ENCODE measurements at places on chromosomes 2 and 18. TPM values are rescaled to one million over a fixed set of nuclear protein-coding genes. Genes with fewer than 3 reads are reported as not detected.

GRCh38 chr2:239278941-239279365 is 121.9 kb downstream of the HDAC4 start:
- DNase-seq: no peak

- DNase-seq: peak; percentile 88
Measured at GRCh38 chr2:128321784-128322714, 3.4 kb upstream of the HS6ST1 start.

DNA sequence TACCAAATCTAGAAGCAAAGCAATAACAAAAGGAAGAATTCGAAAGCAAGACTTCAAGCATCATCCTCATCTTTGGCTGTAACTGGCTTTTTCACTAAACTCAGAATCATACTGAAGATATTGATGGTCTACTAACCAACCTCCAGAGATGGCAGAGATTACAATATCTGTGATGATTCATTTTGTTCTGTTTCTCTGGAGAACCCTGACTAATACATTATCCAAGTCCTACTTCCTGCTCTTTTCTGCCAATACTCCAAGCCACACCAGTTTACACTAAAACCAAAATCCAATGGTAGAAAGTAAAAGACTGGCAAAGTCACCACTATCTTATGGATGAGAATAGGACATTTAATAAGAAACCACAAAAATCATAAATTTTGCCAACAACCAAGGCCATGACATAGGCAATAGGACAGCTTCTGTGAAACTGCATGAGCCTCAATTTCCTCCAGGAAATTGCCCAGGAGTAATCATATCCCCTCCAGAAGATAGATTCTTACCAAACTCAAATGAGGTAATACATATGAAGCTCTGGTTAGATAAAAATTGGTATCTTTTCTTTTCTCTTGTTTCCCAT is 159.8 kb downstream of the METTL4 start:
- no peak for DNase-seq

DNA sequence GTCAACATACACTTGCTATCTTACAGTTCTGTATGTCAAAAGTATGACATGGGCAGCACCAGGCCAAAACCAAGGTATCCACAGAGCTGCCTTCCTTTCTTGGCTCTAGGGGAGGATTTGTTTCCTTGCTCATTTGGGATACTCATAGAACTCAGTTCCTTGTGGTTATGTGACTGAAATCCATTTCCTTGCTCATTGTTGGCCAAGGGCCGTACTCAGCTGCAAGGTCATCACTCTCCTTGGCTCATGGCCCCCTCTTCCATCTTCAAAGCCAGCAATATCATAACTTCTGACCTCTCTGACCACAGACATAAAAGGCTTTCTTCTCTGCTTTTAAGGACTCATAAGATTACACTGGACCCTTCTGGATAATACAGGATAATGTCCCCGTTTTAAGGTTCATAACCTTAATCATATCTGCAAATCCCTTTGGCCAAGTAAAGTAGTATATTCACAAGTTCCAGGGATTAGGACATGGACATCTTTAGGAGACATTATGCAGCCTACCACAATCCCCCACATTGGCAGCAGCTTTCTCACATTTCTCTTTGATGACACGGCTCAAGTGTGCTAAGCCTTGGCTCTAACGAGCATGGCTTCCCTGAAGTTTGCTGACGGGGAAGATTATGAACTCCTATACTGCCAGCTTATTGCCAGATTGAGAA is 20.9 kb downstream of the TMEM237 start:
- no peak for DNase-seq

PLEKHM3 gene
- total RNA-seq: 4.9 TPM

- DNase-seq: no peak
Measured at GRCh38 chr18:63505566-63506335, 29.0 kb downstream of the SERPINB5 start.

DNA sequence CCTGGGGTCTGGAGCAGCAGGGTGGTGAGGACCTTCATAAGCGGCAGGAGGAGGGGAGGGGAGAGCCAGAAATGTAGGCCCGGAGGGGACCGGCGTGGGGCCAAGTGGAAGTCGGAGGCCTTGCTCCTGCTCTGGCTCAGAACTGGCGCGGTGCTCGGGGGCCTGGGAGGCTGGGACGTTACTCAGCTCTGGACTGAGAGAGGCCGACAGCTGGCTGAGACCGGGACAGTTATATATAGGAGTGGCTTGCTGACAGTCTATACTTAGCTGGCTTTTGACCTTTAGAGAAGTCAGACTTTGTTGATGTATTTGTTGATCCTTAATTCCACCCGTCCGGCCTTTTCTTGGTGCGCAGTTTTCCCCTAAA is 15.7 kb downstream of the IGFBP5 start:
- no peak for DNase-seq

DNA sequence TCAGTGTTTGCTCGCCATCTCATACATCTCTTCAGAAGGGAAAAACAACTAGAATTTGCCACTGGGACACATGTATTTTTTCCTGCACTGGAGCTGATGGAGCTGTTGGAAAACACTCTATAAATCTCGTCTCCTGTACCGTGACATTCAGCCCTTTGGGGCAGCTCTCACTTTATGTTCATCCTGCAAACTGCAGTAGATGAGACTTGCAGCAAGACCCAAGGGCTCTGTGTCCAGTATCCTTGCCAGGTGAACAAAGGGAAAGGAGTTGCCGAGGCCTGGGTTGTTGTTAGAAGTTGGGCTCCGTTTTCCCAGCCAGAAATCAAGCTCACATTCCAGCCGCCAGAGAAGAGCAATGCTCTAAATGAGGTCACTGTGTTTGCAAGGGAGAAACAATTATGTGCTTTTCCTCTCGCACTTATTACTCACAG is 285.1 kb downstream of the SLC4A3 start:
- no peak for DNase-seq

DNA sequence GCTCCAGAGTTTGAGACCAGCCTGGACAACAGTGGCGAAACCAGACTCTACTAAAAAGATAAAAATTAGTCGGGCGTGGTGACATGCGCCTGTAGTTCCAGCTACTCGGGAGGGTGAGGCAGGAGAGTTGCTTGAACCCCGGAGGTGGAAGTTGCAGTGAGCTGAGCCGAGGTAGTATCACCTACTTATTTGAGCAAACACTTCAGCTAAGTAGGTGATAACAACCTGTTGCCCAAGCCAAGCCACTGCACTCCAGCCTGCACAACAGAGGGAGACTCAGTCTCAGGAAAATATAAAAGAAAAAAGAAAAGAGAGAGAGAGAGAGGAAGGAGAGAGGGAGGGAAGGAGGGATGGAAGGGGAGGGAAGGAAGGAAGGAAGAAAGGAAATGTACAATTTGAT is 21.3 kb downstream of the FER1L5 start:
- peak; percentile 34 for DNase-seq

DNA sequence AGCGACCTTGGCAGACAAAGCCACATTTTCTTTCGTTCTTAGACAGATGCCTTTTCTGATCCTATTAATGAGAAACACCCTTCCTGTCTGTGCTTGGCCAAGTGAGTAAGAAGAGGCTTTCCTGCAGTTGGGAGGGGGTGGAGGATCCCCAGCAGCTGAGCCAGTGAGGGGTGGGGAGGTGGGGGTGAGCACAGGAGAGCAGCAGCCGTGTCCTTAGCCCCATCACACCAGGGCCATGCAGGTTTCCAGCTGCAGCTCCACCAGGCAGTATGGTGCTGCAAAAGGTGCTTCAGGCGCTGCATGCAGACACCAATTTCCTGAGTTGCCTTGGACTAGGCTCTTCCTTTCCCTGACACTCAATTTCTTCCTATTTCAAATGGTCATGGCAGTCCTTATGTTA is 123.3 kb upstream of the SIX2 start:
- no peak for DNase-seq

PXDN gene
- 31.2 TPM for total RNA-seq

- peak; percentile 46 for DNase-seq
Measured at GRCh38 chr18:3508576-3509549, 58.9 kb downstream of the TGIF1 start.

CHRND gene
- total RNA-seq: not detected

GRCh38 chr2:68993660-68994059 is 19.2 kb downstream of the GKN1 start:
- peak; percentile 30 for DNase-seq

DNA sequence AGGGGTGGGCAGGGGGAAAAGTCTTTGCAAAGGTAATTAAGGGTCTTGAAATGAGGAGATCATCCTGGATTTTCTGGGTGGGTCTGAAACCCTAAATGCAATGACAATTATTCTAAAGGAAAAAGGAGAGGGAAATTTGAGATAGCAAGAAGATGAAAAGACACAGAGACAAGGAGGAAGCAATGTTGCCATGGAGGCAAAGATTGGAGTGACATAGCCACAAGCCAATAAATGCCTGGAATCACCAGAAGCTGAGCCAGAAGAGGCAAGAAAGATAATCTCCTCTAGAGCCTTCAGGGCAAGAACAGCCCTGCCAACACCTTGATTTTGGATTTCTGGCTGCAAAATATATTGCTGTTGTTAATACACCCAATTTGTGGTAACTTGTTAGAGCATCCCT is 1246.3 kb upstream of the PIK3C3 start:
- no peak for DNase-seq

ZNF892 gene
- 1.2 TPM for total RNA-seq

ERBB4 gene
- total RNA-seq: 0.45 TPM

GRCh38 chr2:232367016-232367415 is 11.5 kb upstream of the ALPP start:
- no peak for DNase-seq

SOX11 gene
- total RNA-seq: 3.7 TPM

- DNase-seq: no peak
Measured at GRCh38 chr2:232984451-232985207, 28.4 kb downstream of the NGEF start.

OBSL1 gene
- 19.8 TPM for total RNA-seq

GRCh38 chr2:263022-263738 is 652 bp downstream of the SH3YL1 start:
- DNase-seq: peak; percentile 42

GRCh38 chr2:45850558-45850957 is 199.1 kb downstream of the PRKCE start:
- DNase-seq: peak; percentile 57
